ENCODE measurements at places on chromosomes 2 and 18. TPM values are rescaled to one million over a fixed set of nuclear protein-coding genes. Genes with fewer than 3 reads are reported as not detected.

DNA sequence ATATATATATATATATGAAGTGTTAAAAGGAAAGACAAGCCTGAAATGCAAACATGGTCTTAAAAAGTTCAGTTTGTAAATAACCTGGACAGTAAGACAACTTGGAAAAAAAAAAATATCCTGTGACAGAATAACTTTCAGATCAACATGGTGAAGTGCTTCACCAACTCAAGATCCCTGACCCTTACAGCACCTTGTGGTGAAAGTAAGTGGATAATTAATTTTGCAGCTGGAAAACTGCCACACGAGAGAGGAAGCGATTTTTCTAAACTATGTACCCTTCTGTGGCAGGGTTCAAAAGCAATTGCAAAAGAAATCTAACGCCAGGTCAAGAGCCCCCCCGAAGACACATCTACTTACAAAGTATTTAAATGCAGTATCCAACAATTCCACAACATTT lies 95.8 kb downstream of the PAX3 start:
- DNase-seq = no peak

DNA sequence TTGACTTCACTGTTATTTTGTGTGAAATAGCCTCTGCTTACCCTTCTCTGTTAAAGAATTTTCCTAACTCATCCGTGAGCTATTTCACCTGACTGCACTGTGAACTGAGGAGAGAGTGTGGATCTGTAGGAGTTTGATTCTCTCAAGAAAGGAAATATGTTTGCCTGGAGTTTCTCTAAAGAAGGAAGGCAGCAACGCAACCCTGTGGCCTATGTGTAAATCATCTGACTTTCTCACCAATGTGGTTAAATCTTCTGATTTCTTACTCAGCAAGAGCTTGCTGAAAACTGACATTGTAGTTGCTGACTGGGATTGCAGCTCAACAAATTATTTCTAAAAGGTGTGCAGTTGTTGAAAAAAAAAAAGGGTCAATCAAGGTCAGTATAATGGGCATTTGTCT lies 153.9 kb upstream of the PELI1 start:
- DNase-seq = no peak

DNA sequence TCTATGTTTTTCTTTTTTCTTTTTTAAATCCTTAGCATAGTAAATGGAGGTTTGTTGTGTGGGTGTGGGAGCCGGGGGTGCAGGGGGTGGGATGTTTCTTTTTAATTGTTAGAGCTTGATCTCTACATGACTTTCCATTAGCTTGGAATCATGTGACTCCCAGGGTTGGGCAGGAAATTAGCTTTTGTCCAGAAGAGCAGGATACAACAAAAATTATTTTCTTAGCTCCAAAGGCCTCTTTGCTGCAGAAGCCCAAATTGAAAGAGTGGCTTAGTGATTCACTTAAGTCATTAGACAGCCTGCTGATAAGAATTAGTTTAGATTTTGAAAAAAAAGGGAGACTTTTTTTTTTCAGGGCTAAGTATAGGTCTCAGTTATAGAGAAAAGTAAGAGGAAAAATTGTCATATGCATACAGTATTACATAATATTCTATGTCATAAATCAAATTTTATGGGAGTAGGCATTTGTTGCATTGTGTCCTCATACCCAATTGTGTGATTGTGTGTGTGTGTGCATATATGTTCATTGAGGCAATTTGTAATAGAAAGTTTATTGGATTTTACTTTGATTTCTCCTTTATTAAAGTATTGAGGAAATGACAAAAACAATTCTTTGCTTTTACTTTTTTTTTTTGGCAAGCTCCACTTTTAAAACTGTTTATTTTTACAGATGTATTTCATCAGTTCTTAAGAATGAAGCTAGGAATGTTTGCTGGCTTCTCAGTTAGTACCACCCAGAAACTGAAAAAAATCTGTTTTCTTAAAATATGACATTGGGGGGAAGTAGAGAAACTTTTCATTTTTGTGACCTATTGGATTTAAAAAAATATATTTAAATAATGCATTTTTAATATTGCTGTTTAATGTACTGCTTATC lies 47.4 kb downstream of the TSPYL6 start:
- no peak for DNase-seq

- no peak for DNase-seq
Observed at GRCh38 chr18:61896757-61897156, 4.0 kb upstream of the RNF152 start.

DNA sequence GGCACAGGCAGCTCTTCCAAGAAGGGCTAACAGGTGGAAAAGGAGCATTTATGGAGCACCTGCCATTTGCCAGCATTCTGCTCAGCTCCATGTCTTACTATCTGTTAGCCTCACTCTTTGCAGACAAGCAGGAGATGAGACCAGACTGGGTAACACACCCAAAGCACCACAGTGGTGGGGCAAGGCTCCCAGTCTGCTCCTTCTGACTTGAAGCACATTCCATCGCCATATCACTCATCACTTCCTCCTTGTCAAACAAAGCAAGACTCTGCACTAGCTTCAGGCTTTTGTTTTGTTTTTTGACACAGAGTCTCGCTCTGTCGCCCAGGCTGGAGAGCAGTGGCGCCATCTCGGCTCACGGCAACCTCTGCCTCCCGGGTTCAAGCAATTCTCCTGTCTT lies 182.8 kb downstream of the MGAT5 start:
- no peak for DNase-seq

GRCh38 chr18:25805323-25805722 lies 285.1 kb downstream of the SS18 start:
- DNase-seq = peak; percentile 83

- DNase-seq = no peak
Observed at GRCh38 chr2:160907738-160908137, 252.5 kb upstream of the TANK start.

- peak; percentile 56 for DNase-seq
Observed at GRCh38 chr2:127108090-127108523, 1.2 kb upstream of the BIN1 start.

DNA sequence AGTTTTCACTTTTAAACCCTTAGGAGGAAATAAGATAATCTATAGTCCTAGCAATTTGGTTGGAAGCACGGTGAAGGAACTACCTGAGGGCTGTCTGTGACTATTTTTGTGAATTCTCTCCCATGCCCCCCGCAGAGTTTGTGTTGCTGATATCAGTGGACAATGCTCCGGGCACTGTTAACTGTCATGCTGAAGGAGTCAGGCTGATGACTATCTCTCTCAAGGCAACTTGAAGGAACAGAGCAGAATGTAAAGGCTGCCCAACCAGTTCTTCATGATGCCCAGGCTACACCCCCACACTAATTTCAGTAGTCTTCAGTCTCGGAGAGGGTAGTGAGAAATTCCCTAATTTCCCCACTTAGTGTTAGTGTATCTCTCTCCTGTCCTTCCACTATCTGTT lies 21.6 kb upstream of the RAB6C start:
- no peak for DNase-seq

DNA sequence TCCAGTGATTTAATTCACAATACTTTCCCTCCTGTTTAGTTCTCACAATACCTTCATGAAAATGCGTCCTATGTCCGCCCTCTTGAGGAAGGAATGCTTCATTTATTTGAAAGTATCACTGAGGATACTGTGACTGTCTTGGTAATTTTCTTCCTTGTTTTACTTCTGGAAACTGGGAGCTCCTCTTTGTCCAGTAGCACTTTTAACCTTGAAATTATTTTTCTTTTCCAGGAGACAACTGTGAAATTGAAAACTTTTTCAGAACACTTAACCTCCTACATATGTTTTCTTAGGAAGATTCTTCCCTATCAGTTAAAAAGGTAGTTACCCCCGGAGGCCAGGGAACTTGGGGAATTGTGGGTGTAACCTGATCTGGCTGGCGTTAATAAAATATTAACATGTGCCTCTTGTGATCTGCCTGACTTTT lies 58.9 kb upstream of the STON1 start:
- no peak for DNase-seq

DNA sequence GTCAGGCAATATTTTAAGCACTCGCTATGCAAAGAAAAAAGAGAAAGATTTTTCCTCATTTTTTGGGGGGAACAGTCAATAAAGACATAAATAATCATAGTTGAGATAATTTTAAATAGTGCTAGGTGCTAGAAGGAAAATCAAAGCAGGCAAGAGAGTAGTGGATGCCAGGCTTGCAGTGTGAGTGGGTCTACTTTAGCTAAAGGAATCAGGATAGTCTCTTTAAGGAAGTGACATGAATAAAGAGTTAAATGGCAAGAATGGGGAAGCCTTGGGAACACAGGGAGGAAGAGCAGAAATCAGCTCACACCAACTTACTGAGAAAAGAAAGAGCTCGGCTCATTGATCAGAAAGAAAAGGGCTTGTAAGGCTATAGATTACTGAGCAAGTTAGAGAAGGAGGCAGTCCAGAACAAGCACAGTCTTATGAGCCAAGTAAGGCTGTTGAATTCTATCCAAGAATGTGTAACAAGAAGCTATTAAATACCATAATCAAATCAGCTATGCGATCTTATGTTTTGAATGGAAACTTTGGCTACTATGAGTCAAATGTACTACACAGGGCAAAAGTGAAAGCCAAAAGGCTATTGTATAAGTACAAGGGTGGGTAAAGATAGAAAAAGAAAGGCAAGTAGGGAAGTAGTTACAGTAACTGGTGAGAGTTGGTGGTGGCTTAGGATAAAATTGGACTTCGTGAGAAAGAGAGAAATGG lies 833.8 kb upstream of the PIK3C3 start:
- DNase-seq = no peak

GRCh38 chr18:9333441-9334328 lies 888 bp upstream of the TWSG1 start:
- no peak for DNase-seq

GRCh38 chr18:33828949-33829348 lies 250.9 kb downstream of the ASXL3 start:
- DNase-seq = no peak

DNA sequence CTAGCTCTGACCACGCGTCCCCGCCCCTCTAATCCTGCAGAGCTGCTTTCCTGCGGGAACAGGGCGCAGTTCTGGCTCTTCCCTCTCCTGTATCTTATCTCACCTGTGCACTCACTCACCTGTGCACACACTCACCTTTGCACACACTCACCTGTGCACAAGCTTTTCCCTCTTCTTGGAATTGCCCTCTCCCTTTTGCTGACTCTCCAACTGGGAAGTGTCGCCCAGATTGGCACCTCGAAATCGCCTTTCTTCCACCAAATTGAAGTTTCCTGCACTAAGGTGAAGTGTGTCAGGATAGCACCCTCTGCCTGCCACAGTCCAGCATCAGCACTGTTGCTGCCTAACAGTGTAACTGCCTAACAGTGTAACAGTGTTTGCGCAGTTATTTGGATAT lies 566 bp upstream of the CMPK2 start:
- DNase-seq = no peak

GRCh38 chr18:9239720-9240119 lies 94.9 kb upstream of the TWSG1 start:
- DNase-seq = no peak

DNA sequence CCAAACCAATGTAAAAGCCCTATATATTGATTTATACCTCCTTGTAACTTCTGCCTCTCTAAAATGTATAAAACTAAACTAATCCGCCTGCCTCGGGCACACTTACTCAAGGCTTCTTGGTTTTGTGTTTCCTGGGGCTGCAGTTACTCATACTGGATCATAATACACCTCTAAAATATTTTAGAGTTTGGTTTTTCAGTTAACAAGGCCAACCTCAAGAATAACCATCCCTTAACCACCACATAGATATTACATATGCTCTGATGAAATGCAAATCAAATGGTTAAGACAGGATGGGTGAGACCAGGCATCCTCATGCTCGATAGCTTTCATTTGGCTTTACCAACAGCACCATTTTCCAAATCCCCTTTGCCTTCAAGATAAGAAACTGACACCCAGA lies 46.4 kb downstream of the UXS1 start:
- no peak for DNase-seq

GRCh38 chr2:117930775-117931174 lies 83.1 kb downstream of the CCDC93 start:
- DNase-seq = no peak

DNA sequence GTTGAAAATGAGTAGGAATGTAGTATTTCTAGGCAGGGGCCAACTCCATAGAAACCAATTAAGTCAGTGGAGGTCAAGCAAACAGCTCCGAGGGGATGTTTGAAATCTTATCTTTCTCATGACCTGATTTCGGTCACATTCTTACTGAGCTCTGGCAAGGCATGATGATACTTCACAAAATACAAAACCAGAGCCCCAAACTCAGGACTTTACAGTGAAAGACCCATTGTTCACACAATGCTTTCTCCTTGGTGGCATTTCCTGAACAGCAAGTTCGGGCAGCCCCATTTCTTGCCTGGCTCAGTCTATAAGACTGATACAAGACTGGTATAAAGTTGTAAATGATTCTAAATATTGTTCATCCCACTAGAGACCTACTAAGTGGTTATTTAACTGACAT lies 53.3 kb downstream of the LAMA1 start:
- no peak for DNase-seq

DNA sequence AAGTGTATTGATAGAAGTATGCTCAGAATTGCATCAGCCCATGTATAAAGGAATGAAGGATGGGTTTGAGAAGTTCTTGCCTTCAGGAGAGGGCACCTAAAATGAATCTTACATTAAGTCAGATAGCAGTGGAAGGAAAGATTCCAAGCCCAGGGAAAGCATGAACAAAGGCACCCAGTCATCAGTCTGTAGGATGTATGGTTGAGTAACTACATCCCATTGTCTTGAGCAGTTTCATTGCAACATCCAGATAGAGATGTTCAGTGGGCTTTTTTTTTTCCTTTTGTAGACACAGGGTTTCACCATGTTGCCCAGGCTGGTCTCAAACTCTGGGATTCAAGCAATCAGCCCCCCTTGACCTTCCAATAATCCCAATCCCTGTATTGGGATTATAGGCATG lies 80.7 kb downstream of the ARHGAP28 start:
- no peak for DNase-seq

- no peak for DNase-seq
Observed at GRCh38 chr2:29816651-29817050, 104.7 kb downstream of the ALK start.

GRCh38 chr2:204110338-204110741 lies 173.8 kb downstream of the ICOS start:
- peak; percentile 77 for DNase-seq

Gene GRB14
- 8.0 TPM for total RNA-seq

Gene ALK
- total RNA-seq = not detected

Gene SERPINB11
- total RNA-seq = not detected

Gene CFC1
- total RNA-seq = not detected

Gene CLEC4F
- 0.32 TPM for total RNA-seq

Gene MYO1B
- total RNA-seq = 30.0 TPM

Gene KCNG2
- total RNA-seq = 0.38 TPM
